Stimulated activated naive CD8-positive, alpha-beta T cell treated with anti-CD3 and anti-CD28 coated beads, Interleukin-15, amount 100 ng/mL, for 72 hours (primary cell): ENCODE measurements at places on chromosomes 12 and 14.

DNA sequence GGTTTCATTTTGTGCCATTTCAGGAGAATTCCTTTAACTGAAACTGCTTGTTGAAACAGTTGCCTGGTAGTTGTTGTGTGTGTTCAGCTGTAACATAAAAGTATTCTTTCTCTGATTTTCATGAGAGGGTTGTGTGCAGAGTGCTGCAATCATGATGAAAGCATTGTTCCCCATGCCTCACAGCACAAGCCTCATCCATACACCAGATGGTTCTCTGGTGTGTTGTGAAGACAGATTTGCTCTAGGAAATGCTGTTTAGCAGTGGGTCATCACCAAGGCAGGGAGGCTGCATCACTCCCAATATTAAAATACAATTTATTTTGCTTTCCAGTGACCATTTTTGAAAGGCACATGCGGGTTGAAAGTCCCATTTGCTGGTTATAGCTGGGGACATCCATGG is 404.4 kb downstream of the AACS start:
- no peak for DNase-seq

DNA sequence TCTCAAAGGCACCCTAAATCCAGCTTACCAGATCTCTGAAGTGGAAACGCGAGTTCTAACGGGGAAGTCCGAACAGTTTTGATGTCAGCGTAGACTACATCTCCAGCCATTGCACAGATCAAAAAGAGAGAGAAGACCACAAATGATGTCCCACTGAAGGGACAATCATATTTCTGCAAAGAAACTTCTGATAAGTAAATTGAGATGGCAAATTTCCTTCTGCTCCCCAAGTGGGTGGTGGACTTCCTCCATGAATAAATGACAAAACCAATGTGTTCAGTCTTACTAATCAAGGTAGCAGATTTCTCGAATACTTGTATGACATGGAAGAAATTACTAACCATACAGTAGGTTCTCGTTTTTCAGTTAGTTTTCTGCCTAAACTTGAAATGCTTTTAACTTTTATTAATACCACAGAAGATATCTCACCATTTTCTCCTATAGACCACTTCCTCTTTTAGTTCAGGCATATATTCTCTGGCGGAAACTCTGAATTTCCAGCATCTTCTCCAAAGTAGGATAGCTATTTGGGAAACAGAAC is at the start of gene CLECL1:
Gene CLECL1 (minus strand): TSS at position 177 of the 541 bp plus-strand sequence.
- DNase-seq = no peak

DNA sequence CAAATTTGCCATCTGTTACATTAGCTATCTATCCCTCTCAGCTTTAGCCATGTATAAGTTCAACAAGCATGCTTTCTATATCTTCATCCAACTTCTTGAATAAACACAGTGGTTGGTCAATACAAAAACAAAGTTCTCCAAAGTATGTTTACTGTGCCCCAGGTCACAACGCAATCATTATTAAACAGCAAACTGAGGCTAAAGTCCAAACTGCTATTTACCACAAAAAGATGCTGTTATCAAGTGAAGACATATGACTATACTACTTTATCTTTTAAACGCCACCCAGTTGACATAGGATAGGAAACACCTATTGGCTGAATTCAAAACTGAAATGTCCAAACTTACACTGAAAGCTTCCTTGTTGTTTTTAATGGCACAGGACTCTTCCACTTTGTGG is 11.7 kb downstream of the ZCCHC8 start:
- DNase-seq = no peak

DNA sequence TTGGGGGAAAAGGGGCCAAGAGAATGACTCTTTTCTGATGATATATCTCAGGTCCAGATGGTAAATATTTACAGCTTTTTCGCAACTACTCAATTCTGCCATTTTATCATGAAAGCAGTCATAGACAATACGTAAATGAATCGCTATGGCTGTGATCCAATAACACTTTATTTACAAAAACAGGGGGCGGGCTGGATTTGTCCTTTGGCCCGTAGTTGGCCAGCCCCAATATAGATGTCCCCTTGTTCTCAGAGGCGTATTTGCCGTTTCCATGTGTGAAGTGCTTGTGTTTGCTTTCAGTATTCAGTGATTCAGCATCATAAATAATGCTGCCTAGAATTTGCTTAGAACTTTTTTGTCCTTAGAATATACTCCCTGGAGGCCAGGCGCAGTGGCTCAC is 77.2 kb downstream of the CCDC92 start:
- DNase-seq = no peak

DNA sequence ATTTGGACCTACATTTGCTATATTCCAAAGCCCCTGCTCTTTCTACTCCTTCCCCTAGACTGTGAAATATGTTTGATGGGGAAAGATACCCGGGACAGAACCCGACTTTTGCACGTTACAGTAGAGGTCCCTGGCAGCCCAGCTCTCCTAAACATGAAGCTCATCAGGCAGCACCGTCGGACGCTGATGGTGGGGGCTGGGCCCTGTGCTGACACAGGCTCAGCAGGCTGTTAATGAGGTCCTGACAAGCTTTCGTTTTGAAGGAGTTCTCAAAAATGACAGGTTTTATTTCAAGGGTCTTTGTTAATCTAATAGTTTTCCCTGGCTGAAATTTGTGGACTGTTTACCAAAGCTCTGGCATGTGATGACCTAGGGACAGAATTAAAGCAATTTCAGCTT is 102.3 kb downstream of the SLC25A47 start:
- DNase-seq = no peak

DNA sequence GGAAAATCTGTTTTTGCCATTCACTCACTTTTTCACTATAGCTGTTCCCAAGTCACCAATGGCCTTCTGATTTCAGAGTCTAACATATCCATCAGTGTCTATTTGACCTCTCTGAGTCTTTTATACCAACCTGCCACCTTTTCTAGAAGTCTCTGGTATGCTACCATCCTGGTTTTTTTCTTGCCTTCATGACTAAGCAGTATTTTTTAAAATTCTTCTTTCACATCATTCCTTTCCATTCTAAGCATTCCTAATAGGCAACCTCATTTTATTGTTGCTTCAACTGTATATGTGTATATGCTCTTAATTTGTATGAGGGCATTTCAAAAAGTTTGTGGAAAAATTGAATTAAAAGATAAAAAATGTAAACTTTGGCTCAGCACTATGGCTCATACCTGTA is 5.0 kb downstream of the IRAK4 start:
- no peak for DNase-seq

DNA sequence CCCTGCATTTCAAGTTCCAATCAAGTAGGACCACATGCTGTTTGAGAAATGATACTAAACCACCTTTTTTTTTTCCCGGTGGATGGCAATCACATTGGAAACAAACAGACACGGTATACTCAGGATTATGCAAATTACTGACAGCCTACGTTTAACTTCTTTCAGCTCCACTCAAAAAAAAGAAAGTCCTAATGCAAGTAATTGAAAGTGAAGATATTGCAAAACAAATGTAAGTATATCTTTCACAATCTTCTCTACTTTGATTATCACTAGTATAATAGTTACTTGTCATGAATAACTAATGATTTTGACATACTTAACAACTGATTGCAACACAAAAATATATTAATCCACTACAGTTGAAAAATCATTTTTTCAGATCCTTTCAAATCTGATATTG is 2.6 kb upstream of the OSBPL8 start:
- no peak for DNase-seq

DNA sequence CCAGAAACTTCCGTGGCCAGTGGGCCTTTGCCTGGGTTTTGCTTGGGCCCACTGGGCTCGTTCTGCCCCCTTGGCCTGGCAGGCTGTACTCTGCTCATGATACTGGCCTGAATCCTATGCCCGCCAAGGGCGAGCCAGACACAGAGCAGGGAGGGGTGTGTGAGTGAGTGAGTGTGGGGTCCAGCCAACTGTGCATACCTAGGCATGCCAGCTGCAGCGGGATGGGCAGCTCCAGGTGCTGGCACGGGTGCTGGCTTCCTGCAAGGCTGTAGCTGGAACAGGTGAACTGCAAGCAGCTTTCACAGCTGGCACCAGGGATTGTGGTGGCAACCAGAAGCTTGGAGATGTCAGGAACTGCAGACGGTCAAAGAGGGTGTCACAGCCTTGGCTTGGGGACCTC is 1276.4 kb downstream of the SLC16A7 start:
- DNase-seq = no peak

- DNase-seq = no peak
These were observed 83.8 kb downstream of the SLC38A1 start for GRCh38 chr12:46184798-46185595.

DNA sequence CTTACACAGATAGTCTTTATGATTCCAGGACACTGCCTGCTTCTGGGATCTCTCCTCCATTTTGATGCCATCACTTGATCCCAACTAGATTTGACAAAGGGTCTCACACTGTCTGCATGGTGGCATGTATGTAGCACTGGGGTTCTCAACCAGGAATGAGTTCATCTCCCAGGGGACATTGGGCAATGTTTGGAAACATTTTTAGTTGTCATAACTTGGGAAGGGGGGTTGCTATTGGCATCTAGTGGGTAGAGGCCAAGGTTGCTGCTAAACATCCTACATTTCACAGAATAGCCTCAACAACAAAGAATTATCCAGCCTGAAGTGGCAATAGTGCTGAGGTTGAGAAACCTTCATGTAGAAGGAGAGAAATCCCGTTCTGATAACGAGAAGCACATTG is 376.2 kb downstream of the DPF3 start:
- DNase-seq = no peak

DNA sequence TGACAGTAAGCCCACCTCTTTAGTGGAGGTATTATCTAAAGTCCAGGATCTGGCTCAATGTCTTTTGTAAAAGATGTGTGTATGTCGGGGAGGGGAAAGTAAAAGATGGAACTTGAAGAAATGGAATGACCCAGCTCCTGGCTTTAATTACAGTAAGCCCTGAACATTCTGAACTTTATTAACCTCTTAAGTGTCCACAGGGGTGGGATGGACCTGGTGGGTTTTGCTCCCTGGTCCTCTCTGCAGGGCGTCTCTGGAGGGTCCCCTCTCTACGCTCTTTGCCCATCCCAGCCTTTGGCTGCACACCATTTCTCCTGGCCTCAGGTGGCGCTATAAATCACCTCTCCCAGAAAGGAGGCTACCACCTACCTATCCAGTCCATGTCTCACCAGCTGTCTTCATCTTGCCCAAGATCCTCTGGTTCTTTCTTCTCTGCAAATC is 3.7 kb upstream of the CISTR start:
- no peak for DNase-seq

GRCh38 chr12:42902001-42902400 is 312.5 kb upstream of the PRICKLE1 start:
- no peak for DNase-seq

- DNase-seq = no peak
These were observed 108.4 kb downstream of the MON2 start for GRCh38 chr12:62575036-62575435.

DNA sequence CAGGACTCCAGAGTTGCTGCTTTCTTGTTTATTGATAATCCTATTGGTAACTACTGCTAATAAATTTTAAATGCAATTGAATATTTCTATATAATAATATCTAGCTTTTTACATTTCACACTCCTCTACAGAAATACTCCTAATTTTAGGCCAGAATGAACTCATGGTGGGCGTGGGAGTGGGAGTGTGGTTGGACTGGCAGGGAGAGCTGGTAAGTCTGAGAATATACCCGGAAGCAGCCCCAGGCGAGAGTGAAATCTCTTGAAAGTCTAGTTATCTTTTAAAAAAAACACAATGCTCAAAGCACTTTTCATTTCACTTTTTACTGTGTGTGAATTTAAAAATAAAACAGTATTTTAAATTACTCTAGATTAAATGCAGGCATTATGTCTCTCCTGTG is 4.7 kb downstream of the TMEM263 start:
- DNase-seq = no peak

GRCh38 chr14:65287264-65288131 is 125.0 kb upstream of the FUT8 start:
- peak; percentile 84 for DNase-seq

DNA sequence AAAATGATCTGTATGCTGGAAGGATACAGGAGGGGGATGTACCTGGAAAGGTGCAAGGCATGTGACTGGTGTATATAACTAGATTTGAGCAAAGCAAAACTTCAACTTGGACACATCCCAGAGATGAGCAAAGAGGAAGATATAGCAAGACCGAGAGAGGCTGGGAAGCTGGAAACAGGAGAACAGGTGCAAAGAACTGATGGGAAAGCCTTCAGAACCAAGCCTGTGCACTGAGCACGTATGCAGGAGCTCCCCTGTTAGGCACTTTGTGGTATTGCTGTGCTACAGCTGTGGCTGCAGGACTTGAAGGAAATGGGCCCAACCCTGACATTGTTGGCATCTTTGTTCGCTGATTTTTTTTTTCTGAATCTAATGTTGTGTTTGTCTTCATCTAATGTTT is 120.7 kb upstream of the PWP1 start:
- no peak for DNase-seq

- DNase-seq = no peak
These were observed 5.2 kb downstream of the DCN start for GRCh38 chr12:91177381-91177780.

DNA sequence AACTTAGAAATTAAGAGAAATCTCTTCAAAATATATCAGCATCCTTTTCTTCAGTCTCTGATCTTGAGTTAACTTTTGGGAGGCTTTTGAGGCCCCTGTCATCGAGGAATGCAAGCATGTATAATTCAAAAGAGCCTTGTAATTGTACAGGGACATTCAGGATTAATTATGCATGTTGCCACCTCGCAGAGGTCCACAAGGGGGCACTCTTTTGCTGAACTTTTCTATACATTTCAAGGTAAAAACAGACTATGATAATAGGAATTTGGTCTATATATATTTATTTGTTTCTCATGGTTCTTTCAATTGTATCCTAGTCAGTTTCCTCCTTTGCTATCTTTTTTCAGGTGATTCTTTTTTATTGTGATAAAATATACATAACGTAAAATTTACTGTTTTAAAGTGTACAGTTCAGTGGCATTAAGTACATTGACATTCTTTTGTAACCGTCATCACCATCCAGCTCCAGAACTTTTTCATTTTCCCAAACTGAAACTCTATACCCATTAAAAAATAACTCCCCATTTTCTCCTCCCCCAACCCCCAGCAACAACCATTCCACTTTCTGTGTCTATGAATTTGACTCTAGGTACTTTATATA is 47.0 kb upstream of the SLC2A13 start:
- peak; percentile 13 for DNase-seq

DNA sequence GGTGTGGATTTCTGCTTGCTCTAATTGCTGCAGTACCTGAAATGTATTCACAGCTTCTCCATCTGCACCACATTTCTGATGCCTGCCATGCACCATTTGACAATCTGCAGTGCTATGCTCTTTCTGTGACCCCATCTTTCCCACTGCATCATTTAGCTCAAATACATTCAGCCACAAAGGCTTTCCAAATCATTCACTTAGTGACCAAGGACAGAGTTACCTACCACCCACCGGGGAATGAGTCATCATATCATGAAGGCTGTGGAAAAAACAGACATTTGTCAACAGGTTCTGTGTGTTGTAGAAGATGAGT is 465.5 kb upstream of the ATP2B1 start:
- no peak for DNase-seq
